ENCODE measurements at places on chromosomes 12 and 14. TPM values are rescaled to one million over a fixed set of nuclear protein-coding genes. Genes with fewer than 3 reads are reported as not detected.

DNA sequence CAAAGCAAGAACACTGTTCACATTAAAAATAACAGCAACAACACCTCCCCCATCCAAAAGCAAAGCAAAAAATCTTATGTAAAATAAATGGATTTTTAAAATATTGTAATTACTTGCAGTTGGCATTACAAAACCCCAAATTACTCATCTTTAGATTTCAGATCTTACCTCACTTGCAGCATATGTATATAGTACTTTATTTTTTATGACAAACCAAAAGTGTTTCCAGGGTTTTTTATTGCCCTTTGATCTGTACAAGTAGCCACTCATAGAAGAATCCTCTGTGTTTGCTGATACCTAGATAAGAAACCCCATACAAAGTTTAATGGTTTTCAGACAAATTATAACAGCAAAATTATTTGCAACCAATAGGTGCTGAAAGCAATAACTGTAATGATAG is 12.2 kb upstream of the NR2C1 start:
- H3K4me3 ChIP-seq = no peak overlapping the region
- H3K4me1 ChIP-seq = peaks cover 8% of the 10 kb centered on the region
- H3K36me3 ChIP-seq = no peaks in the 10 kb centered on the region
- H3K27ac ChIP-seq = no peak overlapping the region
- H3K27me3 ChIP-seq = no peaks in the 10 kb centered on the region

DNA sequence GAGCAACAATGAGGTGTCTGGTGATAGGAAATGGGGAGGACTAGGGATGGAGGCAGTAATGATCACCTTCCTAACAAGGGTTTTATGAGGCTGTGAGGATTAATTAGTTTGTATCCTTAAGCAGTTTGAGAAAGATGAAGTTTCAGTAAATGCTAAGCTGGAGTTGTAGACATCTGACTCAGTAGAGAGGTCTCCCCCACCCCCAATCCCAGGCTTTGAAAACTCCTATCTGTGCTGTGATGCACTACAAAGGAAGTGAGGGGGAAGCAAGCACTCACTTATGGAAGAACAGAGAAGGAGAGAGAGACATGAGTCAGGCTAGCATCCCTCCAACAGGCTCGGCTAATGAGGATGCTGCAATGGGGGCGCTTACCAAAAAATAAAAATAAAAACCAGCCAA is 5.5 kb upstream of the BCL11B start:
- H3K27me3 ChIP-seq = peaks cover 2% of the 10 kb centered on the region
- H3K4me1 ChIP-seq = peaks cover 35% of the 10 kb centered on the region
- H3K4me3 ChIP-seq = no peak overlapping the region
- no peak for DNase-seq

DNA sequence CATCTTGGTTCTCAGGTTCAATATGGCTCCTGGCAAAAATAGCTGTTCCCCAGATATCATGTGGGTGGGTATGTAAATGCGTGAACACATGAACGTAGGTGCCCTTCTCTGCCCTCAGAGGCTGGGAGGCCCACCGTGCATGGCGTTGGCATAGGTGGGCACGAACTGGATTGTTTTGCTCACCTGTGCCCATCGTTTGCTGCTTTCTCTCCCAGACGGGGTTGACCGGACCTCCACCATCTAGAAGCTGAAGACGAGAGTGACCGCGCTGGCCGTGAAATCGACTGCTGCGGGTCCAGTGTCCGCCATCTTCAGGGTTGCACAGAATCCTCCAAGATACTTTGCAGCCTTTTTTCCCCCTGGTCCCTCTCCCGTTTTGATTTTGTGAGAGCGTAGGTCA is 113.9 kb downstream of the GCH1 start:
- H3K27me3 ChIP-seq = no peaks in the 10 kb centered on the region
- DNase-seq = no peak
- no peaks in the 10 kb centered on the region for H3K36me3 ChIP-seq
- no peaks in the 10 kb centered on the region for H3K4me1 ChIP-seq
- no peak overlapping the region for H3K4me3 ChIP-seq

DNA sequence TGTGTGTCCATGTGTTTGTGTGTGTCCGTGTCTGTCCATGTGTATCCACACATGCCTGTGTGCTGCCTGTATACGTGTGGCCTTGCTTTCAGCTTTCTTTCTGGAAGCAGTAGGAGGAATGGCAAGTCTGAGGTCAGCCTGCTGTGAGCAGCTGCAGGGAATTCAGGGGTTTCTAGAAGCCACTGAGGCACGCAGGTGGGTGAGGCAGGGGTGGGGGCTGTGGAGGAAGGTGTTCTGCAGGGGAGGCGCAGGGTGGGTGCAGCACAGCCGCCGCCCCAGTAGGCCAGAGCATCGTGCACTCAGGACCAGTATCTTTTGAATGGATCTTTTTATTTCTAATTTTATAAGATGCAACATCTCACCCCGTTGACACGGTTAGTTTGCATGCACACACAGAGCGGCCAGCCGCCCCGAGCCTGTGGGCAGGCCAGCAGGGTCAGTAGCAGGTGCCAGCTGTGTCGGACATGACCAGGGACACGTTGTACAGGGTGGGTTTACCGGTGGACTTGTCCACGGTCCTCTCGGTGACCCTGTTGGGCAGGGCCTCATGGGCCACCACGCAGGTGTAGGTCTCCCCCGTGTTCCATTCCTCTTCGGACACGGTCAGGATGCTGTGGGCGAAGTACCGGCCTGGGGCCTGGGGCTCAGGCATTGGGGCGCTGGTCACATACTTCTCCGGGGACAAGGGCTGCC is 327.7 kb downstream of the TMEM121 start:
- no peak overlapping the region for H3K27ac ChIP-seq
- DNase-seq = no peak
- no peaks in the 10 kb centered on the region for H3K36me3 ChIP-seq
- no peak overlapping the region for H3K4me3 ChIP-seq

GRCh38 chr12:49580572-49581535 is 12.9 kb upstream of the MCRS1 start:
- peak; percentile 65 for DNase-seq
- H3K36me3 ChIP-seq = peaks cover 5% of the 10 kb centered on the region

GRCh38 chr12:95787274-95787818 is 3.2 kb downstream of the NTN4 start:
- H3K27me3 ChIP-seq = peaks cover 45% of the 10 kb centered on the region
- peaks cover 16% of the 10 kb centered on the region for H3K4me1 ChIP-seq
- DNase-seq = no peak
- H3K36me3 ChIP-seq = no peaks in the 10 kb centered on the region

DNA sequence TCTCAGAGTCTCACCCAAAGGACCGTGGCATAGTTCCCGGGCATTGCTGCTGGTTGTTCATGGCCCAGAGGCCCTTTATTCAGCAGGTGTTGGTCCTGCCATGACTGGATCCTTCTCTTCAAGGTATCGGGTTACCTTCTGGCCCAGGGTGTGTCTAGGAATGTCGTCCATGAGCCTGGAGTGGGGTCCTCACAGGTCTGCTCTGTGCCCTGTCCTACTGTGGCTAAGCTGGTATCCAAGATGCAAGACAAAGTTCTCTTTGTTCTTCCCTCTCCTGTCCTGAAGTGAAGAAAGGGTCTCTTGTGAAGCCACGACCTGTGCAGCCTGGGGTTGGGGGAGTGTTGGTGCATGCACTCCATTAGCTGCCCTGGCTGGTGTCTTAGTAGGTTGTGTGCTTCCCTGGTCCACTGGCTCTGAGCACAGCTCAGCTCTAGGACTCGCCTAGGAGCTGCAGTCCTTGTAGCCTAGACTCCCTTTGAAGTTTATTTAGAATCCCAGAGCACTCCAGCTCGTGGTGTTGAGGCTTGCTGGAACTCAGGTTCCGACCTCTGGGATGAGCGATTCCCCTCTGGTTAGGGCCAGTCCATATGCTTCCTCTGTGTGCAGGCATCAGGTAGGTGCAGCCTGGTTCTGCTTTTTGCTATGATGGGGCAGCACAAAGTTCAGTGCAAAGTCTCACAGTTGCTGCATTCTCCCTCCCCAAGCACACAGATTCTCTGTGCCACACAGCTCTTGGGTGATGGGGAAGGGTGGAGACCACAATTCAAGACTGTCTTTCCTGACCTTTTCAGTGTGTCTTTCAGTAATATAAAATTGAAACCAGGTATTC is 117.4 kb downstream of the NUBPL start:
- H3K4me3 ChIP-seq = no peak overlapping the region
- no peaks in the 10 kb centered on the region for H3K4me1 ChIP-seq
- H3K27me3 ChIP-seq = no peaks in the 10 kb centered on the region

DNA sequence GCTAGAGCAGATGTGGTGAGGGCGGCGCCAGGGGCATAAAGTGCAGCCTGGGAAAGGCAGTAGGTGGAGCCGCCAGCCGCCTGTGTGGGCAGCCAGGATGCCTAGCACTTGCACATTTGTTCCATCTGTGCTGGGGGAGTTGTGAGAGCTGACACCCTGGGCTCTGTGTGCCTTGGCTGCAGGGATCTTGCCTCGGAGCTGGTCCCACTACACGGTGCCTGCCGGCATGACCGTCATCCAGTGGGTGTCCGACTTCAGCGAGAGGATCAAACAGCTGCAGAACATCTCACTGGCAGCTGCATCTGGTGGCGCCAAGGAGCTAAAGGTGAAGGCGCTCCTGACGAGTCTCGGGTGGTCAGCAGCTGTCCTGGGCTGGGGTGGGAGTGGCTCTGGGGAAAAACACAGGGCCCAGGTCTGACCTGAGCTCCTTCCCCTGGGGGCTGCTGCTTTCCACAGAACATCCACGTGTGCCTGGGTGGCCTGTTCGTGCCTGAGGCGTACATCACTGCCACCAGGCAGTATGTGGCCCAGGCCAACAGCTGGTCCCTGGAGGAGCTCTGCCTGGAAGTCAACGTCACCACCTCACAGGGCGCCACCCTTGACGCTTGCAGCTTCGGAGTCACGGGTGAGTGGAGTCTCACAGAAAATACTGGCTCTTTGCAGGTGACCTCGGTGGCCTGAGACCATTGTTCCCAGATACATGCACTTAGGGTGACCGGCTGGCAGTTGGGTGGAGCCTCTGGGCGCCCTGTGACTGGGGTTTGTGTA is 37.4 kb downstream of the HSP90AA1 start:
- H3K27me3 ChIP-seq = no peaks in the 10 kb centered on the region
- H3K36me3 ChIP-seq = peaks cover 37% of the 10 kb centered on the region
- H3K4me1 ChIP-seq = no peaks in the 10 kb centered on the region
- no peak for DNase-seq
- no peak overlapping the region for H3K27ac ChIP-seq

- H3K4me1 ChIP-seq = no peaks in the 10 kb centered on the region
- H3K27me3 ChIP-seq = no peaks in the 10 kb centered on the region
These were observed 37.6 kb downstream of the SPATA7 start for GRCh38 chr14:88422919-88423650.

DNA sequence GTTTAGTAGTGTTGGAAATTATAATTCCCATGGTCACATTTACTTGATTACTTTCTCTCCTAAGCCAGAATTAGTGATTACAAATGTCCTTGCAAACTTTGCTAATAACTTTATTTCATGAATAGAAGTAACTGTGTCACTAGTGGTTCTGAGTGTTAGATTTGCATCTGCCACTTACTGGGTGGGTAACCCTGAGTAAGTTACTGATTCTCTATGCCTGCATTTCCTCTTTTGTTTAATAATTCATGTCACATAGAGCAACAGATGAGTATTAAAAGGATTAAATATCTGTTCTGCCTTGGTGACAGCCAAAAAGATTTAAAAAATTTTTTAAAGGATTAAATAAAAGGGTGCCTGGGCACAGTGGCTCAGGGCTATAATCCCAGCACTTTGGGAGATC is 78.6 kb downstream of the BHLHE41 start:
- H3K4me3 ChIP-seq = no peak overlapping the region
- no peak for DNase-seq
- no peak overlapping the region for H3K27ac ChIP-seq
- no peaks in the 10 kb centered on the region for H3K27me3 ChIP-seq
- H3K4me1 ChIP-seq = no peaks in the 10 kb centered on the region

- H3K36me3 ChIP-seq = no peaks in the 10 kb centered on the region
- H3K27me3 ChIP-seq = no peaks in the 10 kb centered on the region
- H3K4me1 ChIP-seq = peaks cover 30% of the 10 kb centered on the region
- H3K27ac ChIP-seq = peak overlapping the region; percentile 44
- DNase-seq = peak; percentile 30
These were observed 1.6 kb downstream of the OAS3 start for GRCh38 chr12:112939761-112940381.

GRCh38 chr12:76545486-76545885 is 14.1 kb downstream of the OSBPL8 start:
- no peak overlapping the region for H3K27ac ChIP-seq
- peaks cover 1% of the 10 kb centered on the region for H3K36me3 ChIP-seq
- H3K4me3 ChIP-seq = no peak overlapping the region
- H3K4me1 ChIP-seq = peaks cover 68% of the 10 kb centered on the region

DNA sequence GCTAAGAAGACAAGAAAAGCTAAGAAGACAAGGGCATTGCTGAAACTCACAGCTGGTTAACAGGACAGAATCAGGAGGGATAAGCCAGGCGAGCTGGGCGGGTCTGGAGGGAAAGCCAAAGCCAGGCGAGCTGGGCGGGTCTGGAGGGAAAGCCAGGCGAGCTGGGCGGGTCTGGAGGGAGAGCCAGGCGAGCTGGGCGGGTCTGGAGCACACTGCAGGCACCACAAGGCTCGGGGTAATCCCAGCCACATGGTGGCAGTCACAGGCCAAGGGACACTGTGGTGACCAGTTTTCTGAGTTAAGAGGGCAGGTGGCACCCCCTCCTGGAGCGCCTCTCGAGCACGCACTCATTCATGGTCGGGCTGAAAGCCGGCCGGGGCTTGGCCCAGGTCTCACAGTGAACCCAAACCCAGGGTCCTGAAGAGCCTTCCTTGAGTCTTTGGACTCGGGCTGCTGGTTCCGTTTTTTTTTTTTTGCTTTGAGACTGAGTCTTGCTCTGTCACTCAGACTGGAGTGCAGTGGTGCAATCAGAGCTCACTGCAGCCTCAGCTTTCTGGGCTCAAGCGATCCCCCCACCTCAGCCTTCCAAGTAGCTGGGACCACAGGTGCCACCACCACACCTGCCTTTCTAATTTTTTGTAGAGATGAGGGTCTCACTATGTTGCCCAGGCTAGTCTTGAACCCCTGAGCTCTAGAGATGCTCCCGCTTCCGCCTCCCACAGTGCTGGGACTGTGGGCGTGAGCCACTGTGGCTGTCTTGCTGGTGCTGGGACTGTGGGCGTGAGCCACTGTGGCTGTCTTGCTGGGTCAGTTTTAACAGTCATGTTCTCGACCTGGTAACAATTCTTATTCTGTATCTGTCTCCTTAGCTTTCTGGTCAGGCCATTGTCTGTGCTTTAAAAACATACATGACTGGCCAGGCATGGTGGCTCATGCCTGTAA is 40.2 kb downstream of the HSP90AA1 start:
- H3K27me3 ChIP-seq = no peaks in the 10 kb centered on the region
- peak overlapping the region; percentile 23 for H3K27ac ChIP-seq
- peaks cover 59% of the 10 kb centered on the region for H3K36me3 ChIP-seq
- peak; percentile 43 for DNase-seq
- no peaks in the 10 kb centered on the region for H3K4me1 ChIP-seq

- H3K27me3 ChIP-seq = no peaks in the 10 kb centered on the region
- no peak overlapping the region for H3K4me3 ChIP-seq
- peaks cover 46% of the 10 kb centered on the region for H3K36me3 ChIP-seq
These were observed 32.8 kb downstream of the RBM19 start for GRCh38 chr12:113933201-113933786.

GRCh38 chr12:75508159-75508558 is 3.2 kb downstream of the KRR1 start:
- H3K27me3 ChIP-seq = no peaks in the 10 kb centered on the region
- DNase-seq = no peak
- peaks cover 31% of the 10 kb centered on the region for H3K4me1 ChIP-seq
- peaks cover 34% of the 10 kb centered on the region for H3K36me3 ChIP-seq

OVCH1 gene
- not detected for total RNA-seq

PTPRB gene
- total RNA-seq = not detected

BRF1 gene
- 25.5 TPM for total RNA-seq

SMIM41 gene
- not detected for total RNA-seq

LRTM2 gene
- not detected for total RNA-seq

MMP19 gene
- not detected for total RNA-seq

INSM2 gene
- not detected for total RNA-seq

MYF6 gene
- not detected for total RNA-seq
